ENCODE measurements at places on chromosomes 16 and 17. TPM values are rescaled to one million over a fixed set of nuclear protein-coding genes. Genes with fewer than 3 reads are reported as not detected.

Gene MBTD1
- 11.3 TPM for total RNA-seq

DNA sequence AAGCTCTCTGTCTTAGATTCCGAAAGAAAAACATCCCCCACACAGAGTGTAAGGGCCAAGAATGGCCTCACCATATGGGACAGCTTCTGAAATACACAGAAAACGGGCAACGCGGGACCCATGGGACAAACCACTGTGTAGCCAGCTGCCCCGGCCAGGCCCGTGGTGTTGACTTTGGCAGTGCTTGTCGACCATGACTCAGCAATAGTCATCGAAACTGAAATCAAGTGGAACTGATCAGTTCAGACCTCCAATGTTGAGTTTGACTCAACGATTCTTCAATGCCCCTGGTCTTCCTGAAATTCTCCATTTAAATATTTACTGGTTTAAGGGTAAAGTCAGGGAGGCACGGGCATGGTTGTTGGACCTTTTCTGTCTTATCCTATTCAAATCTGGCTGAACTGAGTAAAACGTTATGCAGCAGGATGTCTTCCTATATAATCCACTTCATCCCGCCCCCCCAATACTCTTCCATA, 27.5 kb downstream of the ZFHX3 start:
- peak; percentile 63 for DNase-seq

GRCh38 chr17:1260086-1260769, 10.0 kb upstream of the BHLHA9 start:
- DNase-seq = no peak

DNA sequence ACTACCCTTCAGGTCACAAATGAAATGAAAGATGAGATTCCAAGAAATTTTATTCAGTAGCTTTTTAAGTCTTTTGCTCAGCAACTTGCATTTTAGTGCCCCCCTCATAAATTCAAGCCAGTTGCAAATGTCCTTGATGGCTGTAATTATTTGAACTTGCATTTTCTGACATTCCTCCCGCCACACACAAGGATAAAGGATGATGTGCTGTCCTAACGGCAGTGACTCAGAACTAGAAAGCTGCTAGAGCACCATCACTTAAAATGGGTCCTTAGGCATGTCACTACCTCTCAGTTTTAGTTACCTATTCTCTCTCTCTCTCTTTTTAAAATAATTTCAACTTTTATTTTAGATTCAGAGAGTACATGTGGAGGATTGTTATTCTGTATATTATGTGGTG, 306.7 kb downstream of the CNTNAP4 start:
- no peak for DNase-seq

Gene CNGB1
- total RNA-seq = not detected

Gene SLC9A5
- total RNA-seq = 1.2 TPM

- no peak for DNase-seq
These were observed 20.7 kb downstream of the TMEM204 start for GRCh38 chr16:1553946-1554825.

Gene YBX2
- not detected for total RNA-seq

Gene PYY
- total RNA-seq = not detected

DNA sequence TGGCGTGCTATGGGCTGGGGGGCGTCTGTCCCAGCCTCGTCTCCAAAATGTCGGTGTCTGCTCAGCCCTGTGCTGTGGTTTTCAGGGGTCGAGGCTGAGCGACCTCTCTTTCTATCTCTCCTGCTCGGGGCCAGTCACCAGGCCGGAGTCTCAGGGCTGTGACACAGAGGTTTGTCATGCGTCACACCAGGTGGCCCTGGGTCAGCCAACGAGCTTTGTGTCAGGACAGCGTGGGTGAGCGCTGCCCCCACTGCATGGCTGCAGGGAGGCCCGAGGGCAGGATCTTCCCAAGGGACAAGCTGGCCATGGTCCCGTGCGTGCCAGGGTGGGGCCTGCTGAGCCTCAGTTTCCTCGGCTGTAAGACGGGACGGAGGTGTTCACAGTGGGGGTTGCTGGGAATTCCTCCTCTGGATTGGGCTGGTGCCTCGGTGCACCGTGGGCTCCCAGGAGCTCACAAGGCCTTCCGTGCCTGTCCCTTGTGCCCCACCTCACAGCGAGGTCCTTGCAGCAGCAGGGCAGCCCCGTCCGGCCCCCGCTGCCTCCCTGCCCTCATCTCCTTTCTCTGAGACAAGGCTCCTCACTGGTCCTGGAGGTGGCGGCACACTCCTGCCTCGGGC, 50.5 kb downstream of the CBFA2T3 start:
- DNase-seq = no peak
